Right ventricle myocardium superior (tissue), 1 donor: ENCODE measurements at places on chromosomes 3 and 15.

DNA sequence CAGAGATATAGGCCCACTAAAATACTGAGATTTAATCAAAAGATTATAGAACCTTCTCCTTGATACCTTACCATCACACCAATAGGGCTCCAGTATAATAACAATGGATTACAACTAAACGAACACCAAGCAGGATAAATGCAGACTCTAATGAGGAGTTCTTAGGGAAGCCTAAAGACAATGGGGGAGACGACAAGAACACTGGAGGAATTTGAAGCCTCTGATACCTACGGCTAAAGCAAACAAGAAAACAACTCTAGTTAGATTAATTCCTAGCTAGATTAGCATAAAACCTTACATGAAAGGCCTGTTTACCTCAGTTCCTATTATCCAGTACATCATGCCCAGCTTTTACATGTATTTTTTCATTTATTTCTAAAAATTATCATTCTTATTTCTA is 35.1 kb downstream of the NGLY1 start:
- DNase-seq, result no peak

DNA sequence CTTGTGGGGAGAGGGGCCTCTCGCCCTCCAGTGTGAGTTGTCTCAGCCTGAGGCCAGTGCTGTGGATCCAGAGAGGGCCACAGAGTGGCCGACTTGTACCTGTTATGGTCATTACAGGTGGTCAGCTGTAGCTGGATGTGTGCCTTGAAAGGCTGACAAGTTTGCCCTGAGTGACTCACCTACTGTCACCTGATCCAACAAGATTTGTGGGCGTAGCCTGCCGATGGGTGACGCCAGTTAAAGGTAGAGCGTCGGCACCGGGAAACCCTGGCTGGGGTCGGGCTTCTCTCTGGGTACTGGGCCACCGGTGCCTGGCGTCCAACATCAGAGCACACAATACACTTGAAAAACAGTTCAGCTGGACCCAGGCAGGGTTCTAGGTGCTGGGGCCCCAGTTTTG is 2.8 kb upstream of the ISG20 start:
- no peak for DNase-seq

GRCh38 chr15:78415284-78415683 is 22.7 kb upstream of the IREB2 start:
- no peak for DNase-seq

DNA sequence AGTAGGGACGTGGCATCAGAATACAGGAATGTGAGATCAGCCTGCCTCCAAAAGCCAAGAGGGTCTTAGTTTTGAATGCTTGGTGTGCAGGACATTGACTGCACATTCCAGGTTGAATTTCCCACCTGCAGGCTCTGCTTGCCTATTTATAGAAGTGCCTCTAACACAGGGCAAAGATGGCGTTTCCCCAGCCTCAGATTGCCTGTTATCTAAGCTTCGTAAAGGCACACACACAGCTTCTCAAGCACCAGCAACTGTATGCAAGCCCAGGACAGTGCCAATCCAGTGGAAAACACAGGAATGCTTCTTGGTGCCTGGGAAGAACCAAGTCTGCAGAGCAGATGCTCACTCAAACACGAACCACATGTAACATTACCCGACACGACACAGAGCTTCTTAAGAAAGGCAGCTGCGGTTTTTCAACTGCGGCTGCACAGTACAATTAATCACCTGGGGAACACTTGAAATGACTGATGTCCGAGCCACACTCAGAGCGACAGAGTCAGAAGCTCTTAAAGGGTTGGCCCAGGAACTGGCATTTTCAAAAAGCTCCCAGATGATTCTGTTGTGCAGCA is 90.0 kb upstream of the ANKRD34C start:
- no peak for DNase-seq

DNA sequence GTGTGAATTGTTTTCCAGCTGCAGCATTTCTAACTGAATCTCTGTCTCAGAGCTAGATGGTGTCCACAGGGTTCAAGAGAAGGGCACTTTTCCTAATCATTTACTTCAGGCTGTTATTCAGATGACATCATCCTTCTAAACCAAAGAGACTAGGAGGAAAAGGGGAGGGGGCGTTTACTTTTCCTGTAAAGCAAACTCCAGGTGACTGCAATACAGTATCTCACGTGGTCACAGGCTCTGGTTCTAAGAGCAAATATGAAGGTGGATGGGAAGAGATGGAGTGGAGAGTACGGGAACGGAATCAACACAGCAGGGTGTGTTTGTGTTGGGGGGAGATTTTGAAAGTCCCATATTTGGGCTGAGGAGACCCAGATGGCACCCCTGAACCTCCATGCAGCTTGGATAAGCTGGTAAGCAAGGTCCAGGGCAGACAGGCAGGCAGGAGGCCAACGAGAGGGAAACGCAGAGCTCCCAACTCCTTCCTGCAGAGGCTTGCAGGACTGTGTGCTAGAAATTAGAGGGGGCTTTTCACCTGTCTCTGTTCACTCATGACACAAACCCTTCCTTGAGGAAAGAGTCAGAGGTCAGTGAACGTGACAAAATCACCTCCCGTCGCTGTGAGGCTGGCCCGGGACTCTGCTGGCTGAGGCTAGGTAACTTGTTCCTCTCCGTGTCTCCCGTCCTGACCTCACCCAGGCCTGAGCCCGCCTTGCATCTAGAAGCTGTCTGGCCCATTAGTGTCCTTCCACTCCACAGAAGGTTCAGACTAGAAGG is 151.2 kb downstream of the OPA1 start:
- DNase-seq, result no peak

GRCh38 chr3:26264708-26265107 is 357.9 kb upstream of the LRRC3B start:
- no peak for DNase-seq

- DNase-seq, result no peak
Measured at GRCh38 chr15:41852736-41853590, 14.3 kb downstream of the PLA2G4B start.

- DNase-seq, result no peak
Measured at GRCh38 chr3:12486916-12487315, 2.6 kb downstream of the TSEN2 start.

DNA sequence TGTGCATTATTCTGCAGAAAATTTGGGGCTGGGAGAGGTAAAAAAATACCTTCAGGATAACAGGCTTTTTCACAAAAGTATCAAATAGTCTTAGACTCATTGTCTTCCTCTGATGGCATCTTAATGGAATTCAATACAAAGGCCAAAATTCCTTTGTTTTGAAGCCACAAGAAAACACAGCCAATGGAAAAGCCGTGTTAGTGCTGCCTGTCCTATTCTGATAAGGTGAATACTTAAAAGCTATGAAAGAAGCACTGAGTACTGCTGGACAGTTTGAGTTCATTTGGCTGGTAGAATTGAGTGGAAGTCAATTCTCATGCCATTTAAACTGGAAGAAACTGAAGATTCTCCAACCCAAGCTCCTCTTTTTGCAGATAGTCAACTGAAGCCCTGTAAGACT is 395.3 kb upstream of the TPRG1 start:
- no peak for DNase-seq

- no peak for DNase-seq
Measured at GRCh38 chr3:150307311-150308036, 100.6 kb upstream of the TSC22D2 start.

DNA sequence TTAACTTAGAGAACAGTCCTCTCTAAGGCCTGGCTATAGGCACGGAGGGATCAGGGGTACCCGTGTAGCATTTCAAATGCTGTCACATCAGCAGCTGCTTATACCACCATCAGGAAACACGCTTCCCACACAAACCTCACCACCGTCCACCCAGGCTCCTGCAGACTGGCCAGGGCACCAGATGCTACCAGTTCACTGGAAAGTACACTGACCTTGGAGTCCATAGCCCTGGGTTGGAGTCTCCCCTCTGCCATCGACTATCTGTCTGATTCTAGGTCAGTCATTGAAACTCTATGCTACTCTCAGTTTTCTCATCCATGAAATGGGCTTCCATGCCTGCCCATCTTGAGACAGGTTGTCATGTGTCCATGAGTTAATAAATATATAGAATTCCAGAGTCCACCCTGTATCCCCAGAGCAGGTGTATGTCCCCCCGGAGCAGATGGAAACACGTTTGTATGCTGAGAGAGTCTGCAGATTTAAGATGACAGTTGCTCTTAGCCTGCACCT is 156.0 kb upstream of the SMAD3 start:
- no peak for DNase-seq

DNA sequence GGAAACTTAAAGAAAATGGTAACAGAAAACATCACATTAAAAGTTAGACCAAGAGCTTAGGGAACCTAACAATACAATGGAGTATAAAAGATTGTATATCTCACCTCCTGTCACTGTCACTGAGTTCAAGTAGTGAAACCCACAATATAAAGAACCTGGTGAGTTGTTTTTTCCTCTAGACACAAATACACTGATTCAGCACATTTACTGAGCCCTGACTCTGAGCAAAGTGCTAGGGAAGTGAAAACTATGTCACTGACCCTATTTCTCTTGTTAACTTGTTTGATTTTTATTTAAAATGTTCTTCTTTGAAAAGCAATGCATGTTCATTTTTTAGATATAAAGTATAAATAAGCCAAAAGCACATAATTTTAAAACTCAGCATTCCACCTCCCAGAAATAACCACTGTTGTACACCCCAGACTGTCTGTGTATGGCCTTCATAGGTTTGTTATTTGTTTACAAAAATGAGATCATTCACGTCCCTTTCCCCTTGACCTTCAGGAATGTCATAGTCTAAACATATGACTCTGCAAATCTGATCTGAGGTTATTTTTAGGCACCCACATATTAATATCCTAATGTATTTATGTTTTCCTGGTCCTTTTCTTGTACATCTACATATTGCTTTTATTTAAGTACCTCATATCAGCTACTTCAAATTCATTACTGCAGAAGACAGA is 69.2 kb upstream of the CSTA start:
- no peak for DNase-seq

- no peak for DNase-seq
Measured at GRCh38 chr3:150306083-150306482, 102.0 kb upstream of the TSC22D2 start.
